AG04450 (cell line): ENCODE measurements at places on chromosomes 2 and 18.
A peak's percentile ranks its signal among the peaks of the same experiment; 100 is the strongest.

GRCh38 chr18:59067873-59068272, 71.8 kb upstream of the SEC11C start:
- no peak for DNase-seq

DNA sequence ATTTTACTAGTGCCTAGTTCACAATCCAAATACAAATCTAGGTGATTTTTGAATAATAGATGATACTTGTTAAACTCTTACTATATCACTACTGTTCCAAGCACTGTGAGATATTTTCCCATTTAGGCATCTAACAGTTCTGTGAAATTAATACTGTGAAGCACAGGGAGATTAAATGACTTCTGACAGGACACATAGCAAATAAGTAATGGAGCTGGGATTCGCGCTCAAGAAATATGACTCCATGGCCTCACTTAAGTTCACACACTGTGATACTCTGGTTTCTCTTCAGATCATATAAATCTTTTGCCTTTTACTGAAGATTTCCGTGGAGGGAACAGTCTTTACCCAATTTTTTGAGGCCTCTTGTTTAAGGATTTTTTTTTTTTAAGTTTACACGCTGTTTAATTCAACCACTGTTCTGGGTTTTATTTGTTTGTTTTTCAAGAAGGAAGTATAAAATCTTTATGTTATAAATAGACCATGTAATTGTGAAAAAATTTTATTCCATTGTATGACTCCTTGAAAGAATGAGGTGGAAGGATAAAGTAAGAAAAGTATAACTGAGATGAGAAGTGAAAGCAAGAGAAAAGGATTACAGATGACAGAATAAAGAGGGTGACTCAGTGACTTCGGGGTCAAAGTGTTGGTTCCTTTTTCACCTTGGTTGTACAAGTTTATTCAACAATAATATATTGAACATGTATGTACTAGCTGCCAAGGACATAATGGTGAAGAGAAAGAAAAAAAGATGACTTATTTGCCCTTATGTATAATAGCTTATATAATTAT, 30.2 kb downstream of the RBM45 start:
- no peak for DNase-seq

DNA sequence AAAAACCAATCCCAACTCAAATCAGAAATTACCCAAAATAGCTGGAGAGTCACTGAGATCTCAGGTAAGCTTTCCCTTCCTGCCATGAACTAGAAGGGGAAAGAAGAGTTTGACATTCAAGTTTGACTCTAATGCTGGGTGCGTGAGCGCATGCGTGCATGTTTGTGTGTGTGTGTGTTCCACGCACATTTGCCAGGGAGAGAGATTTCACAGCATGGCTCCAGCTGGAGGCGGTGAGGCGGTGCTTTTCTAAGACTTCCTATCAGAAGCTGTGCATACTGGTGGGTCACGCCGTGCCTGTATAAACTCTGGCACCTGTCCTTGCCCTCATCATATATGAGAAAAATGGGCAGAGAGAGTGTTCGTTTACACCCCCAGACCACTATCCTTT, 116.2 kb downstream of the MSH2 start:
- DNase-seq: no peak

DNA sequence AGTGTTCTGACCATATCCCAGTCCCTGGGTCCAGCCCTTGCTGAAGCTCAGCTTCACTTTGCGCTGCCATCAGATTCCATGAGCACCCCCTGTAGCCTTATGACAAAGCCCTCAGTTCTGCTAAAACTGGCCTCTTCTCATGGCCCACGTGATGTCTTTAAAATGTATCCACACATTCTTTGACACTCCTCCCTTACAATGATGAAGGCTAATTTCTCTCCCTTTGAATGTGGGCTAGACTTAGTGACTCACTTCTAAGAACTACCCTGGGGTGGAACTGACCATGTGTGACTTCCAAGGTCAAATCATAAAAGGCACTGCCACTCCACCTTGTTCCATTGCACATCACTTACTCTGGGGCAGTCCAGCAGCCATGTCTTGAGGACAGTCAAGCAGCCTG, 45.4 kb upstream of the GORASP2 start:
- no peak for DNase-seq

DNA sequence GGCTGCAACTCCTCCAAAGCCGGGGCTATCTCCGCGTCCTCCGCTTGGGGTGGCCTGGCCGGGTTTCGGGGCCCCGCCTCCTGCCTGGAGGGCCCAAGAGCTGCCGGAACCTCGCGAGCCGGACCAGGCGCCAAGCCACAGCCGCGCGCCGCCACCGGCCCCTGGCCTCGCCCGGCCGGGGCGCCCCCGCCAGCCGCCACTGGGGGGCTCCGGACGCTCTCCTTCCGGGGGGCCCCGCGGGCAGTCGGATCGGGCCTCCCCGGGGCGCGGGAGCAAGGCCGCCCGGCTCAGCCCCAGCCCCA, 17.4 kb upstream of the HAAO start:
- DNase-seq: peak; percentile 33

GRCh38 chr2:71898851-71899681, 248.6 kb downstream of the CYP26B1 start:
- DNase-seq: no peak

DNA sequence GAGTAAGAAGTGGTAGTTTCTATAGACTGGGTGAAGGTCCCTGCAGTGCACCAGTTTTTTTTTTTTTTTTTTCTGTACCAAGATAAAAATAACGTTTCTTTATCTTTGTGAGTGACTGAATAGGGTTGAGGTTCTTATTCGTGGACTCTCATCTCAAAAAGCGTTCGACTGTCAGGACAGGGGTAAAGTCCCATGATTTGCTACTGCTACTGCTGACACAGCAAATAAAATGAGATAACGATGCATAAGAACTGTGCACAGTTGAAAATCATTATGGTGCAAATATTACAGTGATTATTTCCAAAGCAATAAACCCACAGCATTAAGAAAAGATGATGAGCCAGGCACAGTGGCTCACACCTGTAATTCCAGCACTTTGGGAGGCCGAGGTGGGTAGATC, 482.0 kb upstream of the CHST9 start:
- no peak for DNase-seq

- no peak for DNase-seq
These were observed 227.7 kb downstream of the RPIA start for GRCh38 chr2:88919087-88919738.

- no peak for DNase-seq
These were observed 46.3 kb upstream of the CCDC150 start for GRCh38 chr2:196592911-196593881.

- no peak for DNase-seq
These were observed 48.8 kb downstream of the TCF4 start for GRCh38 chr18:55539240-55539639.

- DNase-seq: no peak
These were observed 248.9 kb downstream of the TDRD15 start for GRCh38 chr2:21372654-21373053.

- no peak for DNase-seq
These were observed 84.5 kb upstream of the RBBP8 start for GRCh38 chr18:22848615-22849014.

DNA sequence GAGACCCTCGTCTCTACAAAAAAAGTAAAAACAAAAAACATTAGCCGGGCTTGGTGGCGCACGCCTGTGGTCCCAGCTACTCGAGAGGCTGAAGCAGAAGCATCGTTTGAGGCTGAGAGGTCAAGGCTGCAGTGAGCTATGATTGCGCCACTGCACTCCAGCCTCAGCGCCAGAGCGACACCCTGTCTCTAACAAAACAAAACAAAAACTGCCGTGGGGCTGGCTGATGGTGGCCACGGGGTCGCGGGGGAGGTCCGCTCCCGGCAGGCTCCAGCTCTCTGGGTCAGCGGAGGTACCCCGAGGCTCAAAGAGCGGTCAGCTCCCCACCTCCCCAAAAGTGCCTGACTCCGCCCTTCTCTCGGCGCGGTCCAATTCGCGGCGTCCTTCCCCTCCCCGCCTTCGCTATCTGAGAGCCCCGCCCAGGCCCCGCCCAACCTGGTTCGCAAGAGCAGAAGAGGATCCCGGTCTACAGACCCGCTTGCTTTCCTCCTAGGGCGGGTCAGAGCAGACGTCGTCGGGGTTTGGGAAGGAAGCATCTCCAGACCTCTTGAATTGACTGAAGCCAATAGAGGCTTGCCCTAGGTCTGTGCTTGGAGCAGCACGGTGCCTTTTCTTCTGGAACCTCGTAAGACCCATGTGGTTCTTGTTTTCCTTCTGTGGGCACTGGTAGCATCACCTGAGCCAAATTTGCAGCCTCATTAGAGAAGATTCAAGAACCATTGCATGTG, 7.8 kb downstream of the RAX start:
- no peak for DNase-seq

DNA sequence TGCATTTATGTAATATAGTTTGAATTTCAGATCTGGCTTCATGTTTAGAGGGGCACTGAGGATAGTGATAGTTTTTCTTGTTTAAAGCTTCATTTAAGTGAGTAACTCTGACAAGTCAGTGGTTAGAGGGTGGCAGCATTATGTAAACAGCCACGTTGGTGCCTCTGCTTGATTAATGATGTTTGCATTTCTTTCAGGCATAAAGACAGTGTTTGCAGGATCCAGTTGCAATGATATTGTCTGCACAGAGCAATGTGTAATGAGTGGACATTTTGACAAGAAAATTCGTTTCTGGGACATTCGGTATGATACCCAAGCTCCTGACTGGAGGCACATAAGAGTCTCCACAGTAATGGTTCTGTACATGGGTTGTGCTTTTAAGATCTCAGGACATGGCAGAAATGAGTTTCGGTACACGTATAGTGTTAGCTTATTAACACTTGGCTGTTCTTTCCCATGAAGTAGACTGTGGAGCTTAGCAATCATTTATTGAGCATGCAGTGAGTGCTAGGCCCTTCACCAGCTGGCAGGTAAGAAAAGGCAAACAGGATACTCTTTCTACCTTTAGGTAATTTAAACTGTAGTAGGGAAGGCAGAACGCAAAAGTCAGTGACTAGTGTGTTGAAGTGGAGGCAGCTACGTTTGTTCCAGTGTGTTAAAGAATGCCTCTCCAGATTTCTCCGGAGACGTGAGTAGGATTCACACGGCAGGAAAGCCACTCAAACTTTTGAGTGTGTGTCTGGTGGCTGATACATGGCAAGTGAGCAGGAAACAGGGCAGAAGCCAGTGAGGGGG, 17.4 kb upstream of the SAG start:
- DNase-seq: no peak

GRCh38 chr2:224111576-224111975, 72.5 kb upstream of the SERPINE2 start:
- DNase-seq: no peak

DNA sequence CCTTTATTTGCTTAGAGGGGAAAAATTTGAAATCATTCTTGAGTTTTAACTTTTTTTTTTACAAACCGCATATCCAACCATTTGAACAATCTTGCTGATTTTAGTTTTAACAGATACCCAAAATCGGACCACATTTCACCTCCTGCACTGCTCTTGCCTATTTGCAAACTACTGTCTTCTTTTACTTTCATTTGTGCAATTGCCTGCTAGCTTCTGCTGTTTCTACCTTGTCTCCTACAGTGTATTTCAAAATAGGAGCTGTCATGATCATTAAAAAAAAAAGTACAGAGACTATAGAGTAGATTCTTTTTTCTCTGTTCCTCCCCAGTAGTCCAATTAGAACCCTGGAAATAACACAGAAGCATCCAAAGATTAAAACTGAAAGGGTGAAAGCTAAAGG, 1081.2 kb downstream of the SOCS6 start:
- no peak for DNase-seq

GRCh38 chr18:69518989-69519388, 118.3 kb downstream of the DOK6 start:
- no peak for DNase-seq
